ENCODE measurements at places on chromosomes 1 and 21.

GRCh38 chr21:30984889-30985288, 53.4 kb downstream of the KRTAP19-8 start:
- no peak for DNase-seq

DNA sequence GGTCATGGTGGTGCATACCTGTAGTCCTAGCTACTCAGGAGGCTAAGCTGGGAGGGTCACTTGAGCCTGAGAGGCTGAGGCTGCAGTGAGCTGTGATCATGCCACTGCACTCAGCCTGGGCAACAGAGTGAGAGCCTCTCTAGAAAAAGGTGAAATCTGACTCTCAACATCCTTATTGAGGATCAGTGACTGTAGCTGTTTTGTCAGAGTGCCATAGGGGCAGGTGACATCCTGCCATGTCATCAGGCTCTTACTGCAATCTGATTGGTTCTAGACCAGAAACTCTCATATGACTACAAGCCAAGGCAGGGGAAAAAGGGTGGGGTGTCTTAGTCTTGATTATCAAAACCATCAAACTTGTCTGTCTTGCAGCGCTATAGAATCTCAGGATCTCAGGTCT, 62.8 kb upstream of the NGF start:
- DNase-seq, result no peak

- no peak for DNase-seq
These were observed 34.3 kb upstream of the COL6A1 start for GRCh38 chr21:45947296-45947695.

GRCh38 chr1:43757343-43758053, 50.2 kb downstream of the ST3GAL3 start:
- DNase-seq, result no peak

- DNase-seq, result no peak
These were observed 42.3 kb downstream of the DSTYK start for GRCh38 chr1:205169248-205169647.

GRCh38 chr1:242139442-242139841, 140.5 kb upstream of the MAP1LC3C start:
- no peak for DNase-seq

- DNase-seq, result no peak
These were observed 2.6 kb upstream of the TOR3A start for GRCh38 chr1:179079113-179079761.

- no peak for DNase-seq
These were observed 1.6 kb downstream of the NFIA start for GRCh38 chr1:61083807-61084440.

- no peak for DNase-seq
These were observed 1.1 kb downstream of the AKT3 start for GRCh38 chr1:243848858-243849420.

GRCh38 chr21:20728691-20729090, 269.5 kb upstream of the NCAM2 start:
- no peak for DNase-seq

DNA sequence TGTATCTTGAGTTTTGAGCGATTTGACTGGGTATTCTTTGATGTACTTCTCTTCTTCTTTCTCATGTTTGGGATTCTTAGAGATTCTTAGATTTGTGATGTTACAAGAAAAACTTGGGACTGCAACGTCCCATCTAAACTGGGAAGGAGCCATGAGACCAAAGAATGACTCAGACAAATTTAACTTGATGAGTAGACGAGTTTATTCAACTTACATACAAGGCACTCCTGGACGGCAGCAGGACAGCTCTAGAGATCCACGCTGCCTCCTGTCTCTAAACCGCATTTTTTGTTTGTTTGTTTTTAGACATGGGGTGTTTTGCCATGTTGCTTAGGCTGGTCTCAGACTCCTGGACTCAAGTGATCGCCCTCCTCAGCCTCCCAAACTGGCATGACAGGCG, 137.1 kb downstream of the PIK3R3 start:
- DNase-seq, result no peak

All from RWPE2 (cell line).